ENCODE measurements at places on chromosomes 7 and 10.

GRCh38 chr10:63145782-63146181 lies 12.7 kb downstream of the NRBF2 start:
- no peak for DNase-seq

DNA sequence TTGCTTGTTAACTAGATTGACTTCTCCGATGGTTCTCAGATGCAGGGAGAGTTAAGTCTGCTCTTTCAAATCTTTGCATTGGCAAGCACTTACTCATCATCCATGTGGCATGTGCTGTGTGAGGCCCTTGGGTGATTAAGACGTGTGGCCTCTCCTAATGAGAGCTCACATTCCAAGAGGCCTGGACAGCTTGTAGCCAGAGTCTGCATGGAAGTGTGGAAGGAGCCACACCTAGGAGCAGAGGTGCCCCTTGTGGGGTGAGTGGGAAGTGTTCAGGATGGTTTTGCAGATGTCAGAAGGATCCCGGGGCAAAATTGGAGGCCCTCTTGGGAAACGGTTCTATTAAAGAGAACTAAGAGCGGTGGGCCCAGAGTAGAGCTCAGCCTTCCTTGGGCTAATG lies 225.9 kb downstream of the PAXIP1 start:
- no peak for DNase-seq

GRCh38 chr10:120734483-120735078 lies 116.6 kb upstream of the WDR11 start:
- no peak for DNase-seq

GRCh38 chr10:70145166-70145665 lies 1.3 kb downstream of the TYSND1 start:
- no peak for DNase-seq

DNA sequence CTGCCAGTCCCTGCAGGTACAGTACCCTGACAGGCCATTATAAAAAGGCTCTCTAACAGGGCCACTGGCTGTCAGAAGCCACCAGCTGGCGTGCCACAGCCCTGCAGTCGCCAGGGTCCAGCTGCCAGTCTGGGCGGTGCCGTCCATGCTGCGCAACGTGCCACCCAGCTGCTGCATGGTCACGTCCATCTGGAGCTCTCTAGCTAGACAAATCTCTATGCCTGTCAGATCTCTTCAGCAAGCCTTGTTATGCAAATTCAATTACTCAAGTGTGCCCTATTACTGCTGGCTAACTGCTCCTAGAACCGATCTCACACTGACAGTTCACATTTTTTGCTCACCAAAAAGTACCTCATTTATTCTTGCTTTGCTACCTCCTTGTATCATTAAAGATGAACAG lies 75.9 kb downstream of the HIBADH start:
- DNase-seq = no peak

DNA sequence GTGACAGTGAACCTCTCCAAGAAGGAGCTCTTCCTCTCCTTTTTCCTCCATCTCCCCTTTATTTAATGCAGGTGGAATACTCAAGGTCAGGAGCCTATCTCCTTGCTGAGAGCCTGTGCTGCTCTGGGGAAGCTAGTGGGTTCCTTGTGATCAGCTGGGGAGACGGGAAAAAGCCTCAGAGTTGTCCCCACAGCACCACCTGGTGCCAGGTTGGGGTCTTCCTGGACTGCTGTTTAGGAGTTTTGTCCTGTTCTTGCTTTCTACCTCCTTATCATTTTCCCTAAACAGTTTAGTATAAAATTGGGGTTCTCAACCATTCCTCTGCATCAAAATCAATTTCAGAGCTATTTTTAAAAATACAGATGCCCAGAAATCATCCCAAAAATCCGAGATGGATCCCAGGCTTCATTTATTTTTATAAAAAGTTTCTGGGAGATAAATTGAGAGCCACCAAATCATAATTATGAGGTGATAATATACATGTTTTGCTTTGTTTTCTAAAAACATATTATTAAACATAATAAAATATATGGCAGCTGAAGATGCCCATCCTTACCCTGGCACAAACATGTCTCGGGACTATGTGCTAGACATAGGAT lies 44.3 kb downstream of the MACC1 start:
- no peak for DNase-seq

GRCh38 chr7:147833557-147833956 lies 757.0 kb upstream of the C7orf33 start:
- no peak for DNase-seq

DNA sequence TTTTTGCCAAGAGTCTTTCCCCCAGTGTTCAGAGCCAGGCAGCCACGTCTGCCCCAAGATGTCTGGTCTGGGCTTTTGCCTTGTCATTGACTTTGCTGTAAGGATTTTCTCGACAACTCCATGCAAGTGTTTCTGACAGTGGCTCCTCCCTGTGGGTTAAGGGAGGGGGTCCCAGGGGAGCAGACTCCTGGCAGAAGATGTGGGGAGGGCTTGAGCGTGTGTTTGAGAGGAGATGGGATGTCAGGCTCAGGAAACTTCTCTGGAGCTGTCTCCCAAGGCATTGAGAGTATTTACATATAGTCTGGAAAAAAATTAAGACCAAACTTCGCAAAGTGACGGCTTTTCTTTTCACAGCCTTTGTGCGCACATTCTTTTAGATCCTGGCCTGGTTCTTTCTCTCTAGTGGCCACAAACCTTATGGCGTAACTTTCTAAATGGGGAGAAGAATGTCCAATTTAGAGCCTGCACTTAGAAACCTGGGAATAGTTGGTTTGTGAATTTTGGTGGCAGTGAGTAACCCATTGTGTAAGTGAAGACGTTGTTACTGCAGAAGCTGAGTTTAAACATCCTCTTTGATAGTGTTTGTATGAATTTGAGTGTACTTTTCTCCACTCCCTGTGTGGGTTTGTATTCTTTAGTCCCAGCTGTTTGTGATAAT lies 201.5 kb downstream of the LRMDA start:
- DNase-seq = no peak

DNA sequence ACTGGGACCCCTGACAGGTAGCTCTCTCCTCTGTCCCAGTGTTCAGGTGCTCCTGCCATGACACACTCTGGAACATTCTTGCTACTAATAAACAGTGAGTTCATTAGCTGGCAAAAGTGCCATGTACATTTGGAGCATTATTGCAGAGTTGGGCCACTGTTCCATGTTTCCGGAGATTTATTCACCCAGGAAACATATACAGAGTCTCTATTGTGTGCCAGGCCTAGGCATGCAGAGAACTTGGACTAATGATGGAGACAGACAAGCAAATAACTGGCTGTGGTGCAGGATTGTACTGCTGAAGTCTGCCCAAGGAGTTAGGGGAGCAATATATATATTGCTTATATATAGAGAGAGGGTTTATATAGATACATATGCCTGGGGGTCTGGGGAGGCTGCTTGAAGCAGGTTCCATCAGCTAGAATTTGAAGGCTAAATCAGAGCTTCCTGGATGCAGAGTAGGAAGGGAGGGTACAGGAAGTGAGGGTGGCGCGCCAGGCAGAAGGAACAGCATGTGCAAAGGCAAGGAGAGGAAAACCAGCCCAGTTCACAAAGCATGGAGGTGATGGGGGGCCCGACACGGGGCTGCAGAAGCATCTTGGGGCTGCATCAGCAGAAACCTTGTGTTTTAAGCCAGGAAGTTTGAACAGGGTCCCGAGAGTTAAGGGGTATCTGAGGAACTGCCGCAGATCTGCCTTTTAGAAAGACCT lies 22.7 kb upstream of the EEPD1 start:
- no peak for DNase-seq

DNA sequence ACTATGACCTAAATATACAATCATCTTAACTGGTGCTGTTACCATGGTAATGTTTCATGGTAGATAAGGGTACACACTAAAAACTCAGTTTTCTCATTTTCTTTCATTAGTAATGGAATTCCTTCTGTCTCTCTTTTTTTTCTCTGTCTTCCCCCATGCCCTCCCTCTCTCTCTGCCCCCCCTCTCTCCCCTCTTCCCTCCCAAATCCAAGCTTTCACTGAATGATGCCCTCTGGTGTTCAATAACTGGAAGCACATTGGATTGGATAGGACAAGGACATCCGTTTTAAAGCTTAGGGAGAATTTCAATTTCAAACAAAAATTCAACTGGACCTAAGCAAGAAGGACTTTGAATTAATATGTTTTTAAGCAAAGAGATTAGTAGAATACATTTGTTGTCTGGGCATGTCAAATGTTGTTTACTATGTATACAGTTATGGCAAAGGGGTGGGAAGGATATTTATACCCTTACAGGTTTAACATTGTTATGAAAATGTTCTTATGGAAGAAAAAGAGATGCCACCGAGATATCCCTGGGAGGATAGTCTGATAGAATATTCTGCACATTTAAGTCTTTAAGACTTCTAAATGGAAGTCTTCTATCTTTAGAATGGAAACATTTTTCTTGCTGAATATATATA lies 6.1 kb downstream of the CHRM2 start:
- DNase-seq = no peak

DNA sequence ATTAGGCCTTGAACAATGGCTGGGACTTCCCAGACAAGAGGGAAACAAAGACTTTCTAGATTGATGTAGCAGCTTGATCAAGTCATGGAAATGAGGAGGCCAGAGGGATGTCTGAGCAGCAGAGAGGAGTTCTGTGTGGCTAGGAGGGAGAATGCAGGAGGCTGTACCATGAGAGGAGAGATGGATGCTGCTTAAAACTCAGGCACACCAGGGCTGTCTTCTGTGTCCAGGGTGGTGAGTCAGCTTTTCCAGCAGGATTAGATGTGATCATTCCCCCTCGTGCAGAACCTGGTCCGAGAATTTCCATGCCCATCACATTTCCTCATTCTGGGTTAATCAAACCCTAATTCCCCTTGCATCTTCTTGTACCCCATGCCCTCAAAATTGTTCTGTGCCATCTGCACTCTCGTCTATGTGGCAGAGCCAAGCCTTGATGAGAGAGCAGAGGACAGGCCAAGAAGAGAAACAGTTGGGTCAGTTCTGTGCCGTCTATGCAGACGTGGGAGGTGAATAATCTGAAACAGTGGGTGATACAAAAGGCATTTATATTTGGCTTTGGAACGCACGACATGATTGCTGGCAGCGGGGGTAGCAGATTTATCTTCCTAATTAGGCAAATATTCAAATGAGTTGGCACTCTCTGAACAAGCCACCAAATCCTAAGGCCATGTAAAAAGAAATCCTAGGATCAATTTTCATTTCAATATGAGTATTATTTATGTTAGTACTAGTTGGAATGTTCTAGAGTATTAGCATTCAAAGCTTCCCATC lies 160.7 kb downstream of the TMEM178B start:
- no peak for DNase-seq

GRCh38 chr7:959271-959670 lies 4.8 kb upstream of the ADAP1 start:
- no peak for DNase-seq

- DNase-seq = no peak
These were observed at the start of gene ADAMTS14 for GRCh38 chr10:70672165-70673042. TSS of gene ADAMTS14 (plus strand) at chr10:70672506. CDS start at chr10:70672803, 297 bp downstream.

GRCh38 chr10:94094540-94094939 lies 100.8 kb downstream of the PLCE1 start:
- no peak for DNase-seq

DNA sequence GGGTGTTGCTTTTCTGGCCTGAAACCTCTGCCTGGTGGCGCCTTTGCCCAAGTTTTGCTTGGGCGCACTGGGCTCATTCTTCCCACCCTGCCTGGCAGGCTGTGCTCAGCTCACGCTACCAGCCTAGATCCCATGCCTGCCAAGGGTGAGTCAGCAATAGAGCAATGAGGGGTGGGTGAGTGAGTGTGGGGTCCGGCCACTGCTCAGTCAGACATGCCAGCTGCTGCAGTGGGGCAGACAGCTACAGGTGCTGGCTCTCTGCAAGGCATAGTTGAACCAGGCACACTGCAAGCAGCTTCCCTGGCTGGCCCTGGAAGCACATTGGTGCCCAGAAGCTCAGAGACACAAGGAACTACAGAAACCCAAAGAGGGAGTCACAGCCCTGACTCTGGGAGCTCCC lies 680.9 kb upstream of the LRRTM3 start:
- no peak for DNase-seq

DNA sequence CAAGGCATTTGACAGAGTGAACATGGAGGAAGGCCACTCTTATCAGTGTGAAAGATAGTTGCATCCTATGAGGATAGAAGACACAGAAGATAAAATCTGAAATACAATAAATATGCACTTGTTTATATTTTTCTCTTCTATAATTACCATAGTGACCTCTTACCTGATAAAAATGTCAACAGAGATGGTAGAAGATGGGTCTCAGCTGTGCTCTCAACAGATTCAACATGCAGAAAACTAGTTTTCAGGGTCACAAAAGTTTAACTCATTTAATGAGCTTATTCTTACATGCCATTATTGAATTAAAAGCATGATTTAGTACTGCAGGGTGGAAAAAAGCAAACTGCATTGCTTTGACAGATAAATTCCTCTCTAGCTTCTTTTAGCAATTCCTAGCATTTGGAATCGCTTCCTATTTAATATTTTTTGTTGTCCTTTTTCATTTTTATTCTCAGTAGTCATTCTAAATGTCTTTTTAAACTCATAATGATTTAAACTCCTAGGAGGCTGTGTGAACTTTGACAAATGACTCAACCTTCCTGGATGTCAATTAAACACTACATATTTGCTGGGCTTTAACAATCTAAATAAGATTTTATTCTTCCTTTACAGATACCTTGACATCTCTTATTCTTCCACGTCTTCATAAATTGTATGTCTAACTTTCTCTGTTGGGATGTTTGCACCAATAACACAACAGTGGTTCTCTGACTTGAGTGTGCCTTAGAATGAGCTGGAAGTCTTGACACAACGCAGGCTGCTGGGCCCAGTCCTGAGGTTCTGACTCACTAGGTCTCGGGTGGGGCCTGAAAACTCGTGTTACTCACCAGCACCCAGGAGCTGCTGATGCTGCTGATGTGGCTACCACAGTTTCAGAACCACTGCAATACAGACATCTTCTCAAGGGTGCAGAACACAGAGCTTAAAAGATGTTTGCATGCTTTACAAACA lies 565.5 kb upstream of the IGFBP3 start:
- DNase-seq = no peak

GRCh38 chr7:18020138-18020715 lies 7.4 kb downstream of the PRPS1L1 start:
- DNase-seq = no peak

GRCh38 chr7:120504386-120504785 lies 231.4 kb downstream of the KCND2 start:
- no peak for DNase-seq

- no peak for DNase-seq
These were observed 39.5 kb downstream of the DIP2C start for GRCh38 chr10:649798-650440.
